AG09319 (cell line): ENCODE measurements at places on chromosomes 7 and 10.
A peak's percentile ranks its signal among the peaks of the same experiment; 100 is the strongest.

GRCh38 chr10:87861566-87861952, 1.8 kb downstream of the KLLN start:
- peak; percentile 62 for DNase-seq

GRCh38 chr10:65950075-65950474, 975.8 kb upstream of the LRRTM3 start:
- no peak for DNase-seq

DNA sequence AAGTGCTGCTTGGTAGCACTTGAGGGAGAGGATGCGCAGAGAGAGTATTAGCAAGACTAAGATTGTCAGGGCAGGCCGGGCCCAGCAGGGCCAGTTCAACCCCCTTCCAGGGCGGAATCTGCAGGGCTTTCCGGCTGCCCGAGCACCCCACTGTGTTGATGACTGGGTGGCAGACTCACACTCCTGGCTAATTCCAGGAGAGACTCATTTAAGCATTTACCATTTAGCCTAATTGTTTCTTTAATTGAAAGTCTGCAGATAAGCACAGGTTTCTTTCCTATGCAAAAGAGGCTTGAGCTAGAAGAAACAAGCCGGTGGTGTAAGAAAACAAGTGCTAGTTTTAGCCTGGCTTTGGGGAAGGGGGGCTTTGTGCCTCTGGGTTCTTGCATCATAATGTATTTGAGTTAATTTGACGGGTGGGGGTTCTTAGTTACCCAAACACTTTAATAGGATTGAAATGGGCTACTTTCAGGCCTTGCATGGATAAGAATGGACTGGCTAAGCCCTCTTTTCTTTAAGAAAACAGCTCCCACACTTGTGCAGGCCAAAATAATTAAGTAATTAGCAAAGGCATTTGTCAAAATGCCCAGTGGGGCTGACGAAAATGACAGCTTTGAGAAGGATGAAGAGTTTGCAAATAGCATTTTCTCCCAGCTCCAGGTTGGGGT, 201.3 kb downstream of the MYOF start:
- no peak for DNase-seq

GRCh38 chr7:84236398-84236797, 41.8 kb upstream of the SEMA3A start:
- DNase-seq = no peak

GRCh38 chr10:16804123-16804522, 13.1 kb downstream of the RSU1 start:
- DNase-seq = no peak

GRCh38 chr7:159108491-159108890, 36.2 kb downstream of the VIPR2 start:
- no peak for DNase-seq

DNA sequence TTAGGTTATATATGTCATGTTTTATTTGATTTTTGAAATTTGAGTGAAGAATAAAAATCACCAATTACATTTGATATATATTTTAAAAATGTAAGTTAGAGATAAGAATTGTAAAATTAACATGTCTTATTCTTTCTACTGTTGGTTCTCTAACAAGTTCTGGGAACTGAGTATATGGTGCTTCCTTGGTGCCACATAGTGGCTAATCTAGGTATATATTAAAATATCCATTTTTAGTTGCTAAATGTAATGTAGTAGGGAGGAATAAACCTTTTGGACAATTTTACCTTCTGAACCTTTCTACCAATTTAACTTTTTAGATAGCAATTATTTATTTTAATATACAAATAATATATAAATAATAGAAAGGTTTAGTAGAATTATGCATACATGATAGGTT, 17.5 kb downstream of the CFAP69 start:
- DNase-seq = no peak

- no peak for DNase-seq
Observed at GRCh38 chr10:3239066-3239919, 66.7 kb upstream of the PITRM1 start.

DNA sequence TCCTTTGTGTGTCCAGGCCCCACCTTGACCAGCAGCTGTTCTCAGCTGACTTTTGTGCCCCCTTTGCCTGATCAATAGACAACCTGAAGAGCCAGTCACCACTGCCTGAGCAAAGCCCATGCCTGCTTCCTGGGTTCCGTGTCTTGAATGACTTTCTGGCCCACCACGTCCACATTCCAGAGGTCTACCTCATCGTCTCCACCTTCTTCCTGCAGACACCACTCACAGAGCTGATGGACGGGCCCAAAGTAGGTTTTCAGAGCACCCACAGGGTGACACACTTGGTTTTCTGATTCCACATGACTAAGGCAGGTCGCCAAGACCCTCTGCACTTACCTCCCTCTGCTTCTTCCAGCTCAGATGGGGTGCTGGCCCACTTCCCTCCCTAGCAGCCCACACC, 126.8 kb downstream of the WDFY4 start:
- no peak for DNase-seq

DNA sequence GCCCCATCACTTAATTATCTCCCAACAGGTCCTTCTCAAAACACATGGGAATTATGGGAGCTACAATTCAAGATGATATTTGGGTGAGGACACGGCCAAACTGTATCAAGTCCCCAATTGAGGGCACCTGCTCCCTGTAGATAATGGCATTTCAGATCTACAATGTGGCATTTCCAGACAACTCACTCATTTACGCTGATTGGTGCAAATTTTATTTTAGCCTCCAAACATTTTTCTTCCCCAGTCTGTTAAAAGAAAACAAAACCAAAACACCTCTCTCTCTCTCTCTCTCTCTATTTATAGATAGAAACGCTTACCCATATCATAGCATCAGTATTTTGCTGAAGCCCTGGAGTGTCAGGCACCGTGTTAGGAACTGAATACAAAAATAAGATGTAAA, 148.7 kb upstream of the KLF6 start:
- no peak for DNase-seq

DNA sequence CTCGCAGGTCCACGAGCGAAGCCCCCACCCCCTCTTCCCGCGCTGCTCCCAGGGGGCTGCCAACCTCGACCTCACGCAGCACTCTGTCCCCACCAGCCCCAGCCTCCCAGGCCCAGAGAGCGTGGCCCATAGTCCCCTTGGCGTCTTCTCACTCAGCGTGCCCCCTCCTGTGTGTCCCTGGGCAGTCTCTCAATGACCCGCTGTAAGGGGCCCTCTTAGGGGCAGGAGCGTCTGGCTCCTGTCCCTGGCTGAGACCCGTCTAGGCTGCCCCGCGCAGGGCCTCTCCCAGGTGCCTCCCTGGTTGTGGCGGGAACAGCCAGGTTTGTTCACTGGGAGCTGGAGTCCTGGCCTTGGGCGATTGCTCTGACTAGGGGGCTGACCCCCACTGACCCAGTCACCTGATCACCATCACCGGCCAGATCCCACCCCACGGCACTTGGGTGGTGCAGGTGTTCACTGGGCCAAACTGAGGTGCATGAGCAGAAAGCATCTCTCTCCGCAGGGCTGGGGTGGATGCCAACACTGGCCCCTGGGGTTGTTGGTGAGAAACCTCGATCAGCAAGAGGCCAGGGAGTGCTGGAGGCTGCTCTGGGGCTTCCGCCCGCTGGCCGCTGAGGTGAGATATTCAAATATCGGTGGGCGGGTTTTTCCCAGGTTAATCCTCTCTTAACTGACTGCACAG, 12.6 kb upstream of the WDFY4 start:
- no peak for DNase-seq
